ENCODE measurements at places on chromosomes 7 and 10.

- DNase-seq = no peak
Measured at GRCh38 chr10:35089611-35090161, 455 bp downstream of the CUL2 start.

DNA sequence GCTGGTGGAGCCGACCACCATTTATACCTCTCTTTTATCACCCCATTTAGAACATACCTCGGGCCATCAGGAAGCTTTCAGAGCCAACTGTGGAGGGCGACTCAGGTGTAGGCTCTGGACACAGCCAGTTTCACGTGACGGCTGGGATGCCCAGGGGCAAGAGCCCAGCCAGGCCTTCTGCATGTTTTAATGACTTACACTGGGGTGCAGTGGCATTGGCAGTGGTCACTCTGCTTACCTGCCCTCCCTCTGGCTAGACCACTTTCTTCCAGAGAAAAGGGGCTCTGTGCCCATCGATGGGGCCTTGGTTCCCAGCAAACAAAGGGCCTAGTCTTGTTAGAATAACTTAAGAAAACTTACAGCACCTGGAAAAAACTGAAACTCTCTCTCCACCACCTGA lies 50.0 kb downstream of the PNLIPRP2 start:
- no peak for DNase-seq

GRCh38 chr7:24334012-24334411 lies 50.0 kb downstream of the NPY start:
- DNase-seq = no peak

DNA sequence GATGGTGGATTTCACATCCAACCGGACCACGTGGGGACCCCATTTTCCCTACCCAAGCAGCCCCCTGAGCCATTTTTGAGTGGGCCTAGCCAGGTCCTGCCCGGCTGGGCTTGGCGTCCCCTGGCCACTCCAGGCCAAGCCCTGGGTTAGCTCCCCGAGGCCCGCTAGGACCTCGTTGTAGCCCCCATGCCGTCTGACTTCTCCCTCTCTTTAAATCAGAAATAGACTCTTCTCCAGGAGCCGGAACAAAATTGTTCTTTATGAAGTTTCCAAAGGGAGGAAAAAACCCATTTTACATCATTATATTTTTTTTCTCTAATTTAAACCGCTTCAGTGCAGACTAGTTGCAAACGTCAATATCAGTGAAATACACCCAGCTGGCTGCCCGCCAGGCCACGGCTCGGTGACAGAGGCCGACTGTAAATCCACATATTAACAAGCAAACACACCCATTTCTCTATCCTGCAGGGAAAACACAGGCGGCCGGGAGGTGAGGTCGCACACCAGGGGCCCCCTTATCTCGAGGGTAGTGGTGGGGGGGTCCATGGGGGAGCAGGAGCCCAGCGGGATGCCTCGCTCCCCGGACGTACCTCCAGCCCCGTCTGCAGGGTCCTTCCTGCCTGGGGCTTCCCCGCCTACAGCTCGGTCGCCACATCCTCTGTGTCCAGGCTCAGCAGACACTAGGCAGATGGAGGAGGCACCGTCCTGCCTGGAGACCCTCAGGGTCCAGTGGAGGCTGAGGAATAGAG lies 72.7 kb downstream of the ELFN1 start:
- DNase-seq = no peak

- no peak for DNase-seq
Measured at GRCh38 chr10:30997536-30998235, 34.0 kb downstream of the ZNF438 start.

DNA sequence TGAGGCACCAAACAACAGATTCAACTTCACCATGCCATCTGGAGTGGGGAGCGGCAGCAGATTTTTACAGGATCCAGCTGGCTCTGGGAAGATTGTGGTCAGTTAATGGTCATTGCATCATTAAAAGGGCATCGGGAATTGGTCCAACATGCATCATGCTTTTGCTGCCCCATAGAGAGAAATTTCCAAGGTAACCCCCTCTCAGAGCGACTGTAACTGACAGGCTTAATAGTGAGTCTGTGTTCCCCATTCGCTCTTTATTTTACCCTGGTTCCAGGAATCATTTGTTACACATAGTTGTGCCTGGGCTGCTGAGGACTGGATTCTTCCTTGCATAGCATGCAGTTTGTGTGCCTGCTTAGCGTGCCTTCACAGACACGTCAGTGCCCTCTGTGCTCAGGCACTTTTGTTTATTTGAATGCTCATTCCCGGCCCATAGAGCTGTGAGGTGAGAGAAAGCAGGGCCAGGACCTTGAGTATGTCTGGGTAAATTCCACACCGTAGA lies 49.9 kb downstream of the CDHR3 start:
- no peak for DNase-seq

DNA sequence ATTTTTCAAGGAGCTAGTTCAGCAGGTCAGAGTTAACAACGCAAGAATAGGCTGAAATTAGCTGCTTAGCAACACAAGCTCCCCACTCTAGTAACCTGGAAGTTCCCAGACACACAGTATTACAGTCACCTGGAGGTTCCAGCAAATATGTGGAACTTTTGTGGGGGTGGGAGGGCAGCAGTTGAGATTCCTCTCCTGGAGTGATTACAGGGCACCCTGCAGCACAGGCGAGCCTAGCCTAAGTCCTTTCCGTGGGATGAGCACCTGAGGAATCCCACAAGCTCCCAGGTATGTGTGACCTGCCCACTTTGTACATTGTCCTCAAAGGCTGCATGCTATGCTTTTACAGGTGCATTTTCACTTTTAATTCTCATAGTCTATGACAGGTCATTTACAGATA lies 13.6 kb downstream of the TPK1 start:
- no peak for DNase-seq

- DNase-seq = no peak
Measured at GRCh38 chr10:58385784-58386112, 538 bp downstream of the TFAM start.

DNA sequence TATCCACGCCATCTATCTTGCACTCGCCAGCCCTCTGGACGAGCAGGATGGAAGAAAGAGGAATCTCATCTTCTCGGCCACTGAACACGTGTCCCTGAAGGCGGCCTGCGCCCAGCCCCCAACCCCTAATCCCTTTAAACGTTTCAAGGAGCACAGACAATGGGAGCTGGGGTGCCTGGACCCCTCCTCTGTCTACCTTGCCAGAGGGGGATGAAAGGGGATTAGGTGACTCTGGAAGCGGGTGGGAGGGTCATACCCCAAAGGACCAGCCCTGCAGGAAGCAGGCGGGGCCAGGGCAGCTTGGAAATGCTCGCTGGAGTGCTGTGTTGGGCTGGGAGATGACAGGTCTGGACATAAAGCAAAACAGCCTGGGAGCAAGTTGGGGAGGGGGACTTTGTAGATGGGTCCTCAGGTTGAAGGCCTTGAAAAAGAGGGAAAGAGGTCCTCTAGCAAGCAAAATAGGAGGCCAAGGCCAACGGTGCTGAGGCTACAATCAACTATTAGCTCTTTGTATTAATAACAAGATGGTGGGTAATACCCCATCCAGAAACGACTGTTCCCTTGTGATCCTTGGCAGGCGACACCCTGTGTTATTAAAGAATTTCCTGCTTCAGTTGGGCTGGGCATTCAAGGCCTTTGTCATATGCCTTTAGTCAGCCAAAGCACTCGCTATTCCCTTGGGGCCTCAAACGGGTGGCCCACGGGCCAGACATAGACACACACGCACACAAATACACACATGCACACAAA lies 126.5 kb upstream of the UNC5B start:
- no peak for DNase-seq

- DNase-seq = no peak
Measured at GRCh38 chr10:59891936-59892335, 14.4 kb downstream of the CCDC6 start.

DNA sequence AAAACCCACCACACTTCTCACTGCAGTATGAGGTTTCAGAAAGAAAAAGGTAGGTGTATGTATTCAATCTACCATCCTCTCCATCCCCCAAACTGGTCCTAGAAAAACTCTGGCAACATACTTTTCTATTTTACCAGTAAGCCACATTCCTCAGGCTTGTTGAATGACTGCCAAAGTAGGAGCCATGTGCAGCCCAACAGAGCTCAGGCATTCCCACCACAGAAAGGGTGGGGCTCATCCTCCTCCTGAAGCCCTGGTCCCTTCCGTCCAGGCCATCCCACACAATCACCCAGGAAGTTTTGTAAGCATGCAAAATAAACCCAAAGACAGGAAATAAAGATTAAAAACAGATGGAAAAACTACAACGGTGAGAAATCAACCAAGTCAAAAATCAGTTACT lies 57.2 kb downstream of the MAD1L1 start:
- DNase-seq = no peak

DNA sequence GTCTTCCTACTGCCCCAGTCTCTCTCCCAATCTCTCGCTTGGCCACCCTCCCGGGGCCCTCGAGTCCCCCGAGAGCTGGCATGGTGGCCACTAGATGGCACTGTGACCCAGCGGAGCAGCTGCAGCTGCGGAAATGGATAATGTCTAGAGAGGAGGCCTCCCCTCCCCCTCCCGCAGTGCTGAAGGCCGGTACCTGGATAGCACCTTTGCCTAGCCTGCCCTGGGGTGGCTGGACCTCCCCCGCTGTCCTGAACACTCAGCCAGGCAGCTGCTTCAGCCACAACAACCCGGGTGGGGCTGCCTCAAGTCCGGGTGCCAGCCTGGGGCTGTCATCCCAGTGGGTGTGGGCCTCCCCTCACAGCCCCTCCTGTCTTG lies 65.2 kb downstream of the GOLGA7B start:
- no peak for DNase-seq

DNA sequence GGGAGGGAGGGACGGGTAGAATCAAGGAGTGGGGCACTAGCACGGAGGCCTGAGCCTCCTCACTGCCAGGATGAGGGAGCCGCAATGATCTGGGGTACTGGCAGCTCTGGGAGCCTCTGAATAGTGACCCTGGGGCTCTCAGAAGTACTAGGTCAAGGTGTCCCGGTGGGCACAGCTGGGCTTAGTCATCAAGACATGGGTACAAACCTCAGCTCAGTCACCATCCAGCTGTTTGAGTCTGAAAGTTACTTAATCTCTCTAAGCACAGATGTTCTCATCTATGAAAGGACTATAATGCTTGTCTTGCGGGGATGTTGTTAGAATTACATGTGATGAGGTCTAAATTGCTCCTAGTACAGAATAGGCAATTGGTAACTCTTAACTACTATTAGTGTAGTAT lies 276.8 kb downstream of the KCNMA1 start:
- DNase-seq = no peak

DNA sequence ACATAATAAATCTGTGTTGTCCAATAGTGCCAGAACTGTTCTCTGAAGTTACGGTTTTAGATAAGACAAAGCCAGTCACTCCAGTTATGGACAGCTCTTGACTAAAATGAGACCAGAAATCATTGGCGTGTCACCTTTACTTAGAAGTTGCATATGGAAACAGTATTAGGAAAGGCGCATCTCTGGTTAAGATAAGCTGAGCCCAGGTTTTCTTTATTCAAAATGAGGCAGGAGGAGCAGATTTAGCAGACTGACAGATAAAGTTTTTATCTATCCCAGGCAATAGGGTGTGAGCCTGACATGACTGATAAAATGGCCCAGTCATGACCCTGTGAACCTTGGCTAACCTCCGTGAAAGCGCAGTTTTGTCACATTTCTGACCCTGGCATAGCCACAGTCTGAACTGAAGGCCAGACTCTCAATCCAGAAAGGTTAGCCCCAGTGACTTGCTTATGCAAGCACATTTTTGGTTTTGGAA lies 4.2 kb downstream of the CYP26A1 start:
- no peak for DNase-seq

- no peak for DNase-seq
Measured at GRCh38 chr7:125563964-125564529, 634.4 kb upstream of the POT1 start.

GRCh38 chr7:105325216-105325904 lies 63.4 kb downstream of the SRPK2 start:
- no peak for DNase-seq

DNA sequence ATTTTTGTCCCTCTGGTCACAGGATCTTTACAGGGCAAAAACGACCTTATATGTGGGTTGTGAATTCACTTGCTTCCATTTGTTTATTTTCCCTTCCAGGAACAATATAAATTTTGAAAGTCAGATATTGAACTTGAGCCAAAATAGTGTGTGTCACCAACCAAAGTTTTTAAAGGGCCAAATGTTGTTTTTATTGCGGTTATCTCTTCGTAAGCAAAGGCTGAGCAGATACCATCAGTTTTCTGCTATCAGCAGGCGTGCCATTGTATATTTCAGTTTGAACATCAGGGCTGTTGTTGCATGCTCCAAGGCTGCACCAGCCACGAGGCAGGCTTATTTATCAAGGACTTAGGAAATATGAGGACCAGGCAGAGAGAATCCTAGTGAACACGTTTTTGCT lies 160.3 kb downstream of the PAXIP1 start:
- no peak for DNase-seq
